ENCODE measurements at places on chromosomes 4 and X.

DNA sequence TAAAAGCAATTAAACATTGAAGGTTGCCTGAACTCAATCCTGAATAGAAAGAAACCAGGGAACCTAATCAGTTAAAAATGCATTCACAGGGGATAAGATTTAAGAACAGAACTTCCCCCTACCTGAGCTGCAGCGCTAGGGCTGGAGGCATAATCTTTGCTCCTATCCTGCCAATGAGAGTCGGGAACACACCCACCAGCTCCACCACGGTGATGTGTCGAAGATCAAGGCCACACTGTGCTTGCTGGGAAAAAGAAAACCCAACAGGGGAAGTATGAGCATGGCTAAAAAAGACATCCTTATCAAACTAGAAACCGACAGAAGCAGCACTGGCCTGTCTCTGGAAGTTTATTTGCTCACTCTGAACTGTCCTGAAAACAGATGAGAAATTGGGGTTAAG is 66.3 kb downstream of the SRPX start:
- H3K4me1 ChIP-seq, result no peaks in the 10 kb centered on the region
- DNase-seq, result no peak
- H3K36me3 ChIP-seq, result no peaks in the 10 kb centered on the region

- H3K4me1 ChIP-seq, result peaks cover 24% of the 10 kb centered on the region
- H3K36me3 ChIP-seq, result no peaks in the 10 kb centered on the region
- no peak overlapping the region for H3K27ac ChIP-seq
Measured at GRCh38 chr4:148786699-148787098, 344.5 kb upstream of the NR3C2 start.

DNA sequence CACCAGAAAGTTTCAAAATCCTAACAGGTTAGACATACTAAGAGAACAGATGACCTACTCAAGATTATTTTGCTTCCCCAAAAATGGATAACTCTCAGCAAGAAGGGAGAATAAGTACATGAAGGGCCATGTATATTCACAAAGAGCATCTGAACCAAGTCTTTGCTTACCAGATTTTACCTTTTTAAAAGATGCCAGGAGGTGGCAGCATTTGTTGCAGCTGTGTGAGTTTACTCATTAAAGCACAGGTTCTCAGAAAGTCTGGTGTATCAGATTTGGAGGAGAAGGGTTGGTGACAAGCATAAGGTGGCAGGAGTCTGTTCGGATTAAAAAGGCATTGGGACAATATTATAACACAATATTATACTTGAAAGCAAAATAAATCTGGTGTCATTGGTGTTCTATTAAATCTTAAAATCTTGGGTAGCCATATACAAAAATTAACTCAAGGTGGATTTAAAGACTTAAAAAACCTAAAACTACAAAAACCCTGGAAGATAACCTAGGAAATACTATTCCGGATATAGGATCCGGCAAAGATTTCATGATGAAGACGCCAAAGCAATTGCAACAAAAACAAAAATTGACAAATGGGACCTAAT is 51.3 kb upstream of the NFKB1 start:
- H3K36me3 ChIP-seq, result no peaks in the 10 kb centered on the region
- peak; percentile 43 for DNase-seq
- no peak overlapping the region for H3K27ac ChIP-seq
- no peak overlapping the region for H3K4me3 ChIP-seq

- H3K4me1 ChIP-seq, result peaks cover 8% of the 10 kb centered on the region
- H3K4me3 ChIP-seq, result no peak overlapping the region
- no peaks in the 10 kb centered on the region for H3K27me3 ChIP-seq
- DNase-seq, result peak; percentile 34
- H3K36me3 ChIP-seq, result no peaks in the 10 kb centered on the region
- no peak overlapping the region for H3K27ac ChIP-seq
Measured at GRCh38 chr4:2930135-2930757, 33.0 kb downstream of the NOP14 start.

DNA sequence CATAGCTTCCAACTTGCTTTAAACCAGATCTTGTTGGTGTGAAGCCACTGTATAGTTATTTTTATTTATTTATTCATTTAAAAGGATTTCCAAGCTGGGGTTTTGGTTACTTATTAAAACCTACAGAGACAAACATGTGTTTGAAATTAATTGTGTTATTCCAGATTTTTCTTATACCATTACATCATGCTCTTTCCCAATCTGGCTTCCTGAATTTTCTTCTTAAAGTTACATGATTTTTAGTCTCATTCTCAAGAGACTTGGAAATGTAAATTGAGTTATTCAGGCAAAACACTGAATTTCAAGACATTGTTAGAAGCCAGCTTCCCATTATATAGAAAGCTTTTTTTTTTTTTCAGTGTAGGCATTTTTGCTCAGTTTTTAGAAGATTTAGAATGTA is 381.9 kb downstream of the IL1RAPL1 start:
- H3K4me1 ChIP-seq, result no peaks in the 10 kb centered on the region
- no peak overlapping the region for H3K4me3 ChIP-seq
- no peak for DNase-seq
- H3K27ac ChIP-seq, result no peak overlapping the region
- no peaks in the 10 kb centered on the region for H3K36me3 ChIP-seq

GRCh38 chrX:136275553-136275952 is 24.4 kb upstream of the MAP7D3 start:
- DNase-seq, result peak; percentile 33
- H3K4me3 ChIP-seq, result no peak overlapping the region
- H3K27ac ChIP-seq, result no peak overlapping the region
- H3K4me1 ChIP-seq, result no peaks in the 10 kb centered on the region

DNA sequence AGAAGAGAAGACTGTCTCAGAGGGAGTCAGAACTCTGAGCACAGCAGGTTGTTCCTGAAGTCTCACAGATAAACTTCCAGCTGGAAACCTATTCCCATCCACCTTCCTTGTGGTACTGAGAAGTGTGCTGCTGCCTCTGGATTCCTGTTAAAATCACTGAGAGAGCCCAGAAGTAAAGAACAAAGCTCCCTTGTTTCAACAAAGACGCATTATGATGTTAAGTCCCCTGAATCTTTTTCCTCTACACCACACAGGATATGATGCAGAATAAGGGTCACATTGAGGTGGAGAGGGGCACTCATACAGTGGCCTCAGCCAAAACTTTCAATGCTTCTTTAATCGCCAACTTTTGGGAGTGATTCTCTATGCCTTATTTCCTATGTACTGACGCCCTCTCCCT is 321.0 kb downstream of the OPHN1 start:
- H3K4me3 ChIP-seq, result no peak overlapping the region
- 0 out of 2 replicates have a peak, but pooled peaks cover 6% of the 10 kb centered on the region for H3K4me1 ChIP-seq
- no peak for DNase-seq
- no peak overlapping the region for H3K27ac ChIP-seq

DNA sequence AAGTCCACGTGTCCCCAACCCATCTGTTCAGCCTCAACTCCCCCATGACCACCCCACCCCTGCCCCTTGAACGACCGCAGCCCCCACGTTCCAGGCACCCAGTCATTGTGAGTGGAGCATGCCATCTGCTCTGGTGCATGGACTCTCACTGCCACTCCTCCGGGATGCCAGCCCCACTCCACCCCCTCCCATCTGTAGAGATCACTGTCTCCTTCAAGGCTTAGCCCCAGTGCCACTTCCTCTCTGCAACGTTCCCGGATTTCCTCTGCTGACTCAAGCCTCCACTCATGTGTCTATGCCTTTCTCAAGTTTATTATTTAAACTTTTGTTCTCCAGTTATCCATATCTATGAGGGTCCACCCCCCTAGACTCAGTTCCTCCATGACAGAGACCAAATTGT is 54.0 kb downstream of the MAML3 start:
- H3K36me3 ChIP-seq, result no peaks in the 10 kb centered on the region
- no peak overlapping the region for H3K4me3 ChIP-seq
- H3K4me1 ChIP-seq, result peaks cover 19% of the 10 kb centered on the region
- DNase-seq, result no peak
- H3K27ac ChIP-seq, result no peak overlapping the region

GRCh38 chr4:534101-534575 is 35.1 kb downstream of the PIGG start:
- H3K4me1 ChIP-seq, result no peaks in the 10 kb centered on the region
- peaks cover 2% of the 10 kb centered on the region for H3K36me3 ChIP-seq
- H3K27me3 ChIP-seq, result no peaks in the 10 kb centered on the region
- H3K4me3 ChIP-seq, result no peak overlapping the region

GRCh38 chr4:127084666-127085065 is 548.1 kb upstream of the INTU start:
- no peaks in the 10 kb centered on the region for H3K27me3 ChIP-seq
- H3K36me3 ChIP-seq, result no peaks in the 10 kb centered on the region
- H3K27ac ChIP-seq, result no peak overlapping the region
- no peaks in the 10 kb centered on the region for H3K4me1 ChIP-seq

DNA sequence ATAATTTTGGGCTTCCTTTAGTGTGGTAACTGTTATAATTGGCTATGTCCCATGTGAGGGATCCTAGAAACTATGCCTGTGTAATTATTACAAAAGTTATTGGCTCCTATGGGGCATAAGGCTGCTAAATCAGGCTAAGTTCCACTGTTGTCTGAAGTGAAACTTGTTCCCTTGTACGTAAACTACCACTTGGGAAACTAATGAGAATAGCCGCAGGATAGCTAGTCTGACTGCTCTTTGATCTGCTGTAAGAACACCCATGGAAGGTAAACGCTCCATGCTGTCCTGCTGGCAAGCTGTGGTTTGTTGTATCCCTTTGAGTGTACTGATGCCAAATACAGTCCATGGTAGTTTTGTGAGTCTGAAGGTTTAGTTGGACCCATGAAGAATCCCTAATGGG is 9.3 kb upstream of the MAOA start:
- no peak for DNase-seq
- H3K4me1 ChIP-seq, result 0 out of 2 replicates have a peak, but pooled peaks cover 3% of the 10 kb centered on the region
- H3K27me3 ChIP-seq, result no peaks in the 10 kb centered on the region
- no peaks in the 10 kb centered on the region for H3K36me3 ChIP-seq

DNA sequence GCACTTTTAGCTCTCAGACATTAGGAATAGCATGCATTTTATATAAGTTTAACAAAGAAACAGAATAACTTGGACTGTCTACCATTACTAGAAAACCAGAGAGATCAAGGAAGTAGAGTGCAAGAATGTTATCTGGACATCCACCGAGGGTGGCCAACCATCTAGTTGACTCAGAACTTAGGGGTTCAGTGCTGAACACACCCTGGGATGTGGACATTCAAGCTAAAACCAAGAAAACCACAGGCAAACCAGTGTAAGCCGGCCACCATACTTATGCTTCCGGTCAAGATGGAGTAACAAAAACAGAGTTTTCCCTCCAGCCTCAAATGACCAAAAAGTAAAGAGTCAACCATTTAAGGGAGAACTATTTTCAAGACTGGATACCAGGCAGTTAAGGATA is 181.4 kb upstream of the MXRA5 start:
- H3K27me3 ChIP-seq, result no peaks in the 10 kb centered on the region
- H3K4me1 ChIP-seq, result no peaks in the 10 kb centered on the region
- no peak for DNase-seq
- H3K27ac ChIP-seq, result no peak overlapping the region
- H3K4me3 ChIP-seq, result no peak overlapping the region
- H3K36me3 ChIP-seq, result no peaks in the 10 kb centered on the region

- H3K27ac ChIP-seq, result no peak overlapping the region
- no peaks in the 10 kb centered on the region for H3K27me3 ChIP-seq
- H3K4me1 ChIP-seq, result no peaks in the 10 kb centered on the region
- no peak overlapping the region for H3K4me3 ChIP-seq
- H3K36me3 ChIP-seq, result no peaks in the 10 kb centered on the region
Measured at GRCh38 chr4:159435561-159436023, 332.7 kb downstream of the RAPGEF2 start.

DNA sequence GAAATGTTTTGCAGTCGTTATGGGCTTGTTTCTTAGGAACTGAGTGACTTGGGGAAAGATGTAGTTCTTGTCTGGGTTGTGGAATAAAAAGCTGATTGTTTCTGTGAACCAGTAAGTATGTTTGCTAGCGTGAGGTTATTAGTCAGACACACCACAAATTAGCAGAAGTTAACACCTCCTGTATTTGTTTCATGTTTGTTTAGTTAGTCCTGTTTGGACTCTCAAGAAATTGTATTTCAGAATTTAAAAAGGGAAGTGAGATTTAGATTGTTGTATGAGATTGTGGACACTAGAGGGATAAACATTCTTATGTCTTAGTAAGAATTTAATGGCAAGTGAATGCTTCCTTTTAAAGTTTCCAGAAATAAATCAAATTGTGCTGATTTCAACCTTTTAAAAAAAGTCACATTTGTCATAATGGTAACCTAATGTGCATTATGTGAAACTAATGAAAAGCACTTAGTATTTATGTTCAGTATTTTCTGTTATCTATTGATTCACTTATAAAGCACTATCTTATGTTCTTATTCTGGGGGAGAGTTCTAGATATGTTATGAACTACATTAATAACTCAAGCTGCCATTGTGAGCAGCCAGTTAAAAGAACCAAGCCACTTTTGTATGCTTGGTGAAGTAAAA is 25.6 kb downstream of the ATP10D start:
- no peak for DNase-seq
- no peaks in the 10 kb centered on the region for H3K4me1 ChIP-seq
- H3K4me3 ChIP-seq, result no peak overlapping the region
- H3K27me3 ChIP-seq, result no peaks in the 10 kb centered on the region
- no peaks in the 10 kb centered on the region for H3K36me3 ChIP-seq
- H3K27ac ChIP-seq, result no peak overlapping the region

DNA sequence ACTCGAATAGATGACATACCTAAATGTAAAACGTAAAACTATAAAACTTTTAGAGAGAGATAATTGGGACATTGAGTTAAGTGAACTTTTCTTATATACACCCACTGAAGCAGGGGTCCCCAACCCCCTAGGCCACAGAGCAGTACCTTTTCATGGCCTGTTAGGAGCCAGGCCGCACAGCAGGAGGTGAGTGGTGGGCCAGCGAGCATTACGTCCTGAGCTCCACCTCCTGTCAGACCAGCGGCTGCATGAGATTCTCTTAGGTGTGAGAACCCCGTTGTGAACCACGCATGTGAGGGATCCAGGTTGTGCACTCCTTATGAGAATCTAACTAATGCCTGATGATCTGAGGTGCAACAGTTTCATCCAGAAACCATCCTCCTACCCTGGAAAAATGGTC is 114.8 kb downstream of the HMX1 start:
- no peak overlapping the region for H3K27ac ChIP-seq
- no peak overlapping the region for H3K4me3 ChIP-seq
- H3K36me3 ChIP-seq, result no peaks in the 10 kb centered on the region
- H3K4me1 ChIP-seq, result no peaks in the 10 kb centered on the region
- H3K27me3 ChIP-seq, result no peaks in the 10 kb centered on the region

DNA sequence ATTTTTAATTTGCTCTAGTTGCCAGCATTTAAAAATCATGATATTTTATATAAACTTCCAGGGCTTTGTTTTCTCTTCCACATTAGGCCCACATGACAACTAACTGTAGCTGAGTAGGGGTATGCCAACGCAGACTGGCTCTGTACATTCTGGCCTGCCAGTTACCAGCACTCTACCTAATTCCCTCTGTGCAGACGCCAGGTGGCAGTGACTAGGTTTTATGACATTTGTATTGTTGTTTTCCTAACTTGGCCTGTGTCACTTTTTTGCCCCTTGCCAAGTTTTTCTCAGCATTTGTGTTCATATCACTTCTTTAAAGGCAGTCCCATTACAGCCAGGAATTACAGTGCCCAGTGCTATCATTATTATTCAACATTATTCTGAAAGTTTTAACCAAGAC is 347.5 kb downstream of the NKX6-1 start:
- H3K4me3 ChIP-seq, result no peak overlapping the region
- no peak overlapping the region for H3K27ac ChIP-seq
- DNase-seq, result no peak
- no peaks in the 10 kb centered on the region for H3K4me1 ChIP-seq
- no peaks in the 10 kb centered on the region for H3K36me3 ChIP-seq
- no peaks in the 10 kb centered on the region for H3K27me3 ChIP-seq
